Stimulated activated CD8-positive, alpha-beta memory T cell treated with anti-CD3 and anti-CD28 coated beads, Interleukin-15, amount 100 ng/mL, for 4 hours (primary cell): ENCODE measurements at places on chromosomes 16 and 17.

DNA sequence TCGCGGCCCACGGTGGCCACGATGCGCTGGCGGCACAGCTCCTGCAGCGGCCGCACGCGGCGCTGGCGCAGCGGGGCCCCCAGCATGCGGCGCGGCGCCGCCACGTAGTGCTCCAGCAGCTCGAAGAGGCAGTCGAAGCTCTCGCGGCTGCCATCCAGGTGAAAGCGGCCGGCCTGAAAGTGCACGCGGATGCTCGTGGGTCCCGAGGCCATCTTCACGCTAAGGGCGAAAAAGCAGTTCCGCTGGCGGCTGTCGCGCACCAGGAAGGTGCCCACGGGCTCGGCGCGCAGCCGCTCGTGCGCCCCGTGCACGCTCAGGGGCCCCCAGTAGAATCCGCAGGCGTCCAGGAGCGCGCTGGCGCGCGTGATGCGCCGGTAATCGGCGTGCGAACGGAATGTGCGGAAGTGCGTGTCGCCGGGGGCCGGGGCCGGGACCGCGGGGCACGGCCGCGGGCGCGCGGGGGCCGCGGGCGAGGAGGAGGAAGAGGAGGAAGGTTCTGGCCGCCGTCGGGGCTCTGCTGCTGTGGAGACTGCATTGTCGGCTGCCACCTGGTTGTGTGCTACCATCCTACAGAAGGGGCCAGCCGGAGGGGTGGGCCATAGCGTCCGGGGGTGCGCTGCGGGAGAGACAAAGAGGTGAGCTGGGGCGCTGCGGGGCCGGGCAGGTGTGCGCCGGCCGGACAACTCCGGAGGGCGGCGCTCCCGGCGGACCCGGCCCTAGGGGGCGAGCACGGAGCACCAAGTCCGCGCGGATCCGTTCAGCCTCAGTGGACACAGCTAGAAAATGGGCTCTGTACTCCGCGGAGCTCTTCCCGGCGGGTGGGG is 879 bp downstream of the SOCS1 start:
- DNase-seq, result no peak

GRCh38 chr17:39813631-39814030 is 50.5 kb downstream of the IKZF3 start:
- DNase-seq, result no peak

- DNase-seq, result no peak
These were observed 134.1 kb downstream of the IRF8 start for GRCh38 chr16:86033016-86033474.

- DNase-seq, result no peak
These were observed 424.9 kb downstream of the SOX9 start for GRCh38 chr17:72545766-72546165.

- DNase-seq, result no peak
These were observed 1.3 kb downstream of the SRL start for GRCh38 chr16:4240624-4241023.

- no peak for DNase-seq
These were observed 973 bp downstream of the SLC7A6 start for GRCh38 chr16:68265078-68265920.

GRCh38 chr16:58422809-58423208 is 30.5 kb downstream of the GINS3 start:
- no peak for DNase-seq

DNA sequence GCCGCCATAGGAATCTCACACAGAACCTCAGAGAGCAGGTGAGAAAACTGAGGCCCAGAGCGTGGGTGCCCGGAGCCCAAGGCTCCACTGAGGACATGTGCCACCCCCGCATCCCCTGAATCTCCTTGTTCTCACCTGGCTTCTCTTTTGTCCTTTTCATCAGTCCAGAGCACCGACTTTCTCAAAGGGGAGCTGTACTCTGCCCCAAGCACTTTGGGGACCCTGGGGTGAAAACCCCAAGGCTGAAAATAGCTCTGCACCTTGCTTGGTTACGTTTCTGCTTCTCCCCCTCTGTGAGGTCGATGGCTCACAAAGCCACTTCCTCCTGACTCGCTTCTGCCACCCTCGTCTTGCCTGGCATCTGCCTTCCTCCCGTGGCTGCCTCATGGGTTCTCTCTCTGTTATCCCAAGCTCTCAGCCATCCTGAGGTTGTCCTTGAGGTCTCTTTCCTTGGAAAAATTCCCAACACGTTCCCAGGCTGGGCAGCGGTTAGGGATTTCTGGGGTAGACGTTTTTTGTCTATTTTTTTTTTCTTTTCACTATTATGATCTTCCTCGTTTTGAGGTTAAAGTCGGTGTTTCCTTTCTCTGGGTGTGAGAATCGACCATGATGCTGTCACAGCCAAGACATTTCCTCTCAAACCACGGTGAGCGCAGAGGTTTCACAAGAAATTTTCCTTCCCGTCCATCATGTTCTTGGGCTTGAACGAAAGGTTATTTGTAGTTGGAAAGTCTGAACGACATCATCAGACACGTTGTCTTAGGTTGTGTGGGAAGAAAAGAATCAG is 37.2 kb downstream of the IRF8 start:
- DNase-seq, result peak; percentile 58

GRCh38 chr16:88469615-88470395 is 16.7 kb downstream of the ZFPM1 start:
- no peak for DNase-seq

GRCh38 chr16:85614338-85615013 is 1.4 kb downstream of the GSE1 start:
- DNase-seq, result no peak

- no peak for DNase-seq
These were observed 415.0 kb upstream of the MAF start for GRCh38 chr16:80015566-80015965.

- no peak for DNase-seq
These were observed 902 bp downstream of the STAC2 start for GRCh38 chr17:39224778-39225307.

DNA sequence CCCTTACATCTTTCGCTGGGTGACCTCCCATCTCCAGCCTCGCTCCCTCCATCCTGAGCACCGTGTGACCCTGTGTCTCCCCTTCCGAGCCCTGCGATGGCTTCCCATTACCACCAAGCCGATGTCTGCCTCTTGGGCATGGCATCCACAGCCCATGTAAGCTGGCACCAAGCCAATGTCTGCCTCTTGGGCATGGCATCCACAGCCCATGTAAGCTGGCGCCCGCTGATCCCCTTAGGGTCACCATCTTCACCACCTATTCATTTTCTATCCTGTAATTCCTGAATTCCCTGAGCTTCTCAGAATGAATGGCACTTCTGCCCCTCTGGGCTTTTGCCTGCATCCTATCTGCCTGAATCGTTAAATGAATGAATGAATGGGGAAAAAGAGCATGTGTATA is 478.2 kb upstream of the CCL2 start:
- DNase-seq, result no peak

DNA sequence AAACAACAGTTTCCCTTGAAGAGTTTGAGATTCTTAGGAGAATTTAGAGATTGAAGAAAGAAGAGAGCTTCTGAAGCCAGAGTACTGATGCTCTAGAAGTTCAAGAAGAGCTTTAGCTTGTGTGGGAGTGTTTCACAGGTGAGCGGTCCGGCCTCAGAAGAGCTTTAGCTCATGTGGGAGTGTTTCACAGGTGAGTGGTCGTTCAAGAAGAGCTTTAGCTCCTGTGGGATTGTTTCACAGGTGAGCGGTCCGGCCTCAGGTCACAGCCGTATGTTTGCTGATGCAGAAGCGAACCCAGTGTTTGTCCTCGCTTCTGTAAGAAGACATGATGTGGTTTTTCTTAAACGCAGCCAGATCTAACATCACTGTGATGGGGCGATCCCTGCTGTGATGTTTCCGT is 76.4 kb downstream of the SEC14L1 start:
- no peak for DNase-seq

GRCh38 chr17:13729466-13730134 is 127.9 kb upstream of the HS3ST3A1 start:
- DNase-seq, result no peak

- no peak for DNase-seq
These were observed 184.8 kb upstream of the ZFHX3 start for GRCh38 chr16:73232555-73233328.

- DNase-seq, result peak; percentile 13
These were observed 66.8 kb downstream of the DNAH3 start for GRCh38 chr16:21083729-21084268.

- no peak for DNase-seq
These were observed 23.4 kb downstream of the MYH13 start for GRCh38 chr17:10349403-10349802.

- peak; percentile 59 for DNase-seq
These were observed 17.0 kb downstream of the CAVIN1 start for GRCh38 chr17:42405963-42406495.

DNA sequence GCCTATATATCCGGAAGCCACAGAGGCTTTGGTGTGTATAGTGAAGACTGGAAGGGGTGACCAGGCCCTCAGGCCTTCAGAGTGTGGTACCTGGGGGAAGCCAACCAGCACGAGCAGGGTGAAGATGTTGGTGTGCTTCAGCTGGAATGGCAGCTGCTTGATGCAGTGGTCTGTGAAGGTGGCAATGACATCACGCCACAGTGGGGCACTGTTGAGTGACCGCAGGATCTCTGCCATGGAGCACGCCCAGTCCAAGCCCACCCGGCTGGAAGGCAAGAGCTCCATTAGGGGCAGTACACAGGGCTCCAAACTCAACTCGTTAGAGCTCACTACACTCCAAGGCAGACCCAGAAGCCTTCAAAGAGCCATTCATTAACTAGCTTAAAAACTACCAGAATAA is 68.5 kb upstream of the ATP2A3 start:
- DNase-seq, result no peak

GRCh38 chr16:76176616-76177015 is 100.6 kb upstream of the CNTNAP4 start:
- DNase-seq, result no peak

GRCh38 chr16:56357241-56357764 is 68.0 kb downstream of the AMFR start:
- no peak for DNase-seq

GRCh38 chr17:49676276-49676868 is 1.5 kb downstream of the SPOP start:
- DNase-seq, result no peak

DNA sequence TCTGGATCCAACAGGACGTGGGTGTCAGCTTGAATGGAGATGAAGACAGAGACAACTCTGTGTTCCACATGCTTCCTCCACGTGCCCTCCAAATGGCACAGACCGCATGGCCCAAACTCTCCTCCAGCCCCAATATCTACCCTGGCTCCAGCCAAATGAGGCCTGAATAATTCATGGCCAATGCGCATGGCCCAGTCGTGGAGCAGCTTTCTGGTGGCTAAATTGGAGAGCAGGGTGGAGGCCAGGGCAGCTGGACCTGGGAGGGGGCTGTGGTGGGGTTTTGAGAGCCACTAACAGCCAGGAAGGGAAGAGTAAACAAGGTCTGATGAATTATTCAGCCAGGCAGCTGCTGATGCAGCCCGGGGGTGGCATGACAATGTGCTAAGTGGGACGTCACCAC is 96.7 kb upstream of the TMEM132E start:
- DNase-seq, result no peak

DNA sequence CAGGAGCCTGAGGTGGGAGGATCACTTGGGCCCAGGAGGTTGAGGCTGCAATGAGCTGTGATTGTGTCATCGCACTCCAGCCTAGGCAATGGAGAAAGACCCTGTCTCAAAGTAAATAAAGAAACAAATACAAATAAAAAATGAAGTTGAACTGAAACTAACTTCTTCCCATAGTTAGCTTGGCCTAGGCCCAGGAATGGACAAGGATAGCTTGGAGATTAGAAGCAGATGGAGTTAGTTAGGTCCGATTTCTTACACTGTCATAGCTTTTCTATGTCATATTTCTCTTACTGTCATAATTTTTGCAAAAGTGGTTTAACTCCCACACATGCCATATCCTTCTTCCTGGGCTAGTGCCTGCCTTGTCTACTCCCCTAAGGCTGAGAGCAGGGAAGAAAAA is 154.7 kb upstream of the CACNG3 start:
- DNase-seq, result no peak

DNA sequence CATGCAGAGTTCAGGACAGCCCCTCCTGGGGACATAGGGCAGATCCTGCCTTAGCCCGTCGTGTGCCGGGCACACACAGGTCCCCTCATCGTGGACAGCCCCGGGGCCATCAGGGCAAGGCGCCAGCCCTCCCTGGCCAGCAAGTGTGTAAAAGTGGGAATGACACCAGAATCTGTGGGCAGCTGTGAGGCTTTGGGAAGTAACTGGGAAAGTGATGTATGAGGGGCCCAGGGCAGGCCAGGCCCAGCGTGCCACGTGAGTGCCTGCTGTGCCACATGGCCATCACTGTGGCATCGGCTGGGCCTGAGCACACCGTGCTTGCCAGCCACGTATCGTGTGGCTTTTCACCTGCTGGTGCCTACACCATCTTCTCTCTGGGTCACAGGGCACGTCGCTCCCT is 26.6 kb downstream of the ACSF3 start:
- DNase-seq, result no peak

- peak; percentile 27 for DNase-seq
These were observed 48.5 kb downstream of the IRF8 start for GRCh38 chr16:85947230-85948137.

GRCh38 chr17:28475151-28475900 is 1.9 kb downstream of the SLC13A2 start:
- DNase-seq, result no peak

- DNase-seq, result peak; percentile 78
These were observed 20.6 kb upstream of the SPNS3 start for GRCh38 chr17:4412933-4413831.
